Stimulated activated CD8-positive, alpha-beta memory T cell treated with anti-CD3 and anti-CD28 coated beads, Interleukin-4, amount 100 ng/mL, for 1 hour (primary cell): ENCODE measurements at places on chromosomes 4 and X.

GRCh38 chr4:6439120-6439762, 33.2 kb downstream of the PPP2R2C start:
- no peak for DNase-seq

GRCh38 chrX:112636288-112636687, 43.5 kb downstream of the LHFPL1 start:
- DNase-seq, result no peak

DNA sequence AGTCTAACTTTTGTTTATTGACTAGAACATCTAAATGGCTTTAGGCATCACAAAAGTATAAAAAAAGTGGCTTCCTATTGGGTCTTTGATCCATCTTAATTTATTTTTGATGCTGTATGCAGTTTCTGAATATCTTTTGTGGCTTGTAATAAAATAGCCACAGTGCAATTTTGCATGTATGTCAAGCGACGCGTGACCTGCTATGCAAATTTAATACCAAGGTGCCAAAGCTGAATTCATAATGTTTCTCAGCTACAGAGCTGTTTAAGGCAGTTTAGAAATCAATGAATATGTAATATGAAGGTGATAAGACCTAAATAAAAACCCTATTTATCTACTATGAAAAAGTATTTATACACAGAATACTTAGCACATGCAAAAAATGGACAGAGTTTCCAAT, 197.8 kb downstream of the AFF2 start:
- no peak for DNase-seq

- no peak for DNase-seq
Measured at GRCh38 chr4:186684889-186685309, 38.8 kb downstream of the FAT1 start.

GRCh38 chr4:41528512-41529205, 9.3 kb upstream of the LIMCH1 start:
- DNase-seq, result no peak

- no peak for DNase-seq
Measured at GRCh38 chr4:128776794-128777216, 32.7 kb upstream of the JADE1 start.

DNA sequence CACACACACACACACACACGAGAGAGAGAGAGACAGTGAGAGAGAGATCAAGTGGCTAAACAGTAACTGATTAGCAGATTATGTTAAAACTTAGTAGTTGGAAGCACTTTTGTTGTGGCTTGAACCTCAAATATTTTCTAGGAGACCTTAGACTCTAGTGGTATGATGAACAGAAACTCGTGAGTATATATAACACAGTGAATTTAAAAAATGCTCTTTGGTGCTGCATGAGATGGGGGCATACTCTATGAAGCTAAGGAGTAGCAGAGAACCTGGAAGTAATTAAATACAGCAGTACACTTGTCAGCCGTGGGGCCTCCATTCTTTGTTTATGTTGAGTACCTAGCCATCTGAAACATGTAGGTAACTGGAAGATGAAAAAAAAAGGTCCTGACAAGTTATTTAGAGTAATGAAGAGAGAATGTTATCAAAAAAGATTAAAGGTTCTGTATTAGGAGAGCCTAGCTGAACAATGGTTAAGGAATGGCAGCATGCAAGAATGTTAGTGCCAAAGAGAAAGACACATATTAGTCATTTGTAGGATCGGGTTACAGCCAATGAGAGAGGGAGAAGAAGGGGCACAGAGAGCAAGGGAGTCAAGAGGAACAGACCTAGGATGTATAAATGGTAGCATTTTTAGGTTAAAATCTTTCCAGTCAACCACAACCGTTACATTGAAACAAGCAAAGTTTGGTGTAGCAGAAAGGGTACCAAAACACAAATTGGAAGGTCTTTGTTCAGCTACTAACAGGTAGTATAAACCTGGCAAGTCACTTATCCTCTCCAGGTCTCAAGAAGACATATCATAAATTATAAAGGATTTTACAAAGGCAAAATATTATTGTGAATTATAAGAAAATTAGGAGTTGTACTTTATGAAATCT, 316.7 kb upstream of the DIPK2B start:
- no peak for DNase-seq

- no peak for DNase-seq
Measured at GRCh38 chr4:58491620-58492019, 1381.4 kb upstream of the IGFBP7 start.

- no peak for DNase-seq
Measured at GRCh38 chr4:75714704-75715103, 9.7 kb upstream of the USO1 start.

GRCh38 chrX:22963196-22963595, 36.6 kb upstream of the DDX53 start:
- DNase-seq, result no peak

DNA sequence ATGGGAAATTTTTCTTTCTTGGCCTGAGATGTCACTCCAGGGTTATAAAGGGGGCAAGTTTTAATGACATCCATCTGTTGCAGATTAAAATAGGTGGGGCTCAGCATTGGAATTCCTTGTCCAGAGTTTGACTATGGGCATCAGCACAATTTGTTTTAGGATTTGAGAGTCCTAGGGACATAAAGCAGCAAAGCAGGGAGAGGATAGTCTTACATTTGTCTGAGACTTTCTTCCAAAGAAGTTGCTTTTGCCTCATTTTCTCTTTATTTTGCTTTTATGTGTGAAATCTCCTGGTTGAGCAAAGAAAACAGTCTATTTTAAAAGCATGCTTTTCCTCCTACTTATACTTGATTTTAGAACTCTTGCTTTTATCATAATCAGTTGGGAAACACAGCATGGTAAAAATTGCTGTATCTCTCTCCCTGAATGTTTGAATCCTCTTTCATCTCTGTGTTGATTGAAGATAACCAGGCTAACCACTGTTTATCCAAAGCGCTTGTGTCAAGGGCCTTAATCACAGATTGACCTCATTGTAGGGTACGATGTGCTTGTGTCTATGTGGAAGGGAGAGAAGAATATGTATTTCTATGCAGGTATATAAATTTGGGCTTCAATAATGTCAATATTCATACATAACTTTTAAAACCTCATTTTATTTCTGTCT, 121.5 kb downstream of the ANK2 start:
- DNase-seq, result no peak

DNA sequence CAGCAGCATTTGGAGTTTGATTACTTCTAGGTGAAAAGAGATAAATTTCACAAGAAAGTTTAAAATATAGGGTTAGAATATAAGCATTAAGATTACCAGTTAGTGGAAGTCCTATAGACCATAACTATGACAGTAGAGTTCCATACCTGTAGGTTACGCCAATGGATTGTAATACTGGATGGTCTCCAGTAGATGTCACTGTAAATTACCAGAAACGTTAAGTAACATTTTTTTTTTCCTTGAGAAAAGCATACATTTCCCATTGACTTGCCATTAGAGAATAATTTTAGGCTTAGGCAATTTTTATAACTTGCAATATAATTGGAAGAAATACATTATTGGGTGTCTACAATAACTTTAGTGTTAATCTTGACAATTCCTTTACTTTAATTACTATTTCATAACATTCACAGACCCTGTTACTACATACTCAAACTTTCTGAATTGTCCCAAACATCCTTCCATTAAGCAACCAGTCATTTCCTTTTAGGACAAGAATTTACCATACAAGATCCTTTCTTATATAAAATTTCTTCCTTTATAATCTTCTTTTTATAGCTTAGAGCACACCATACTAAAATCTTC, 304.1 kb upstream of the TECRL start:
- no peak for DNase-seq

GRCh38 chr4:172826861-172827260, 341.8 kb upstream of the GALNT7 start:
- no peak for DNase-seq

GRCh38 chr4:180578175-180578574, 1665.0 kb upstream of the TENM3 start:
- no peak for DNase-seq

GRCh38 chr4:6971536-6972374, 62.1 kb downstream of the TBC1D14 start:
- no peak for DNase-seq
